ENCODE measurements at places on chromosomes 4 and X.

- no peak for DNase-seq
Observed at GRCh38 chr4:55650483-55650882, 14.4 kb upstream of the NMU start.

GRCh38 chrX:40150503-40150902 lies 52.7 kb upstream of the BCOR start:
- no peak for DNase-seq

- DNase-seq, result no peak
Observed at GRCh38 chr4:123412091-123412505, 15.5 kb downstream of the SPRY1 start.

GRCh38 chr4:32686123-32686522 lies 1966.0 kb downstream of the PCDH7 start:
- DNase-seq, result no peak

DNA sequence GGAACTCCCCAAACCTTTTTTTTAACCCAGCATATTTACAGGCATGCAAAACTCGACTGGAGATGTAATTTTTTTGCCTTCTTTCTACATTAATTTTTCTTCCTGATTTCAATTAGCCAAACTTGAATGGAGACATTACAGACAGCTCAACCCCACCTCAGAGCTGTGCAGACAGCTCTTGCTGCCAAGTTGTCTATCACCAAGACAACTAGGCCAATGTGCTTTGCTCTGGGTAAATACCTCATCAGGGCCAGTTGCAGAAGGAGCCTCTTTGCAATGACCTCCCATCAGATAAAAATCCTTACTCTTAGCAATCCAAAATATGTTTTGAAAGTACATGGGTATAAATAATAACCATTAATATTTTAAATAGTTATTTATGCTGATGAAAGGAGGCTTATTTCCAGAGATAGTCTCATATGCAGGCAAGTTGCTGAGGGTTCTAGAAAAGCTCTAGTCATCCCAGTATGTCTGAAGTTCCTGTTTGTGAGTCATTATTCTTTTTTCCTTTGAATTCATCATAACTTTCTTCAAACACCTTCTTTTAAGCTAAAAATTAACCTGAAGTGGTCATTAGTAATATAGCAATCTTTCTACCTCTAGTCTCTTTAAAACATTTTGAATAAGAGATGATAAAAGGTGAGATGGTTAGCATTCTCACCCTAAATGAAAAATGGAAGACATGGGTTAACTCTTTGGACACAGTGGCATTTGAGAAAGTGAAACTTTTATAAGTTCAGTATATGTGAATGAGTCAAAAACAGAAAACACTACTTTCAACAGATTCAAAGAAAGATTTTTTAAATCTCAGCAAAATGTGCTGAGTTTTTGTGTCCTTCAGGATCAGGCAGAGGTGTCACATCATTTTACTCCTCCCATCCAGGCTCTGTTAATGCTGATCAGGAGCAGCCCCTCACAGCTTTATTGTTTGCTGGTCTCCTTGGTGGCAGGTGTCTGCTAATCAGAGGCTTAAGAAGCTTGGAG lies 475.5 kb upstream of the FGF16 start:
- DNase-seq, result no peak

- DNase-seq, result no peak
Observed at GRCh38 chr4:28948501-28948900, 1771.7 kb upstream of the PCDH7 start.

DNA sequence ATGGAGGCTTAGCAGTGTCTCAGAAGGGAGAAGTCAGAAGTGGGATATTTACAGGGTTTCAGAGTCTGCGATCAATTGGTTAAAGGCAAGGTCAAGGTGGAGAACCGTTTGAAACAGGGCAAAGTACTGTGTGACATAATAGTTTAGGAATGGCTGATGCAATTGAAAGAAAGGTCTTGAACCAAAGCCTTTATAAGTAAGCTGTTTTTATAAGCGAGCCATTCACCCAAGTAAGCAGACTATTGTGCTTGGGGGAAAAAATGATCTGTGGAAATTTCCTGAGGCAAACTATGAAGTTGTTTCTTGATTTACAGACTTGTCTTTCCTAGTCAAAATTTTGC lies 327.3 kb downstream of the CAMK2D start:
- no peak for DNase-seq

DNA sequence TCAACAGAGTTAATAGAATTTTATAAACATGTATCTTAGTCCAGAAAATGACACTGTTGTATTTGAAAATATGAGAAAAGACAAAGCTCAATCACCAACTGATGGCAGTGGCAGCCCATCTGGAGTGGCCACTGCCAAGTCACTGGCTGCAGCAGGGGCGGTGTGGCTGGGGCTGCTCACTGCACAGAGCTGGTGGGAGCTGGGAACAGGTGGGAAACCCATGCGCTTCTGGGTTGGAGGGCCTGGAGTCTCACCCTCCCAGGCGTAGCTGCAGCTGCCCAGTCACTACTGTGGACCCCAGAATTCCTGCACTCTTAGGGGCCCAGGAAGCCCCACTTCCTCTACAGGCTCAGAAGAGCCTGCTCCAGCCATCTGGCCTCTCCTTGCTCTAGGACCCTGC lies 251.8 kb upstream of the NDST4 start:
- DNase-seq, result no peak

- DNase-seq, result no peak
Observed at GRCh38 chr4:61011051-61011450, 189.1 kb upstream of the ADGRL3 start.

DNA sequence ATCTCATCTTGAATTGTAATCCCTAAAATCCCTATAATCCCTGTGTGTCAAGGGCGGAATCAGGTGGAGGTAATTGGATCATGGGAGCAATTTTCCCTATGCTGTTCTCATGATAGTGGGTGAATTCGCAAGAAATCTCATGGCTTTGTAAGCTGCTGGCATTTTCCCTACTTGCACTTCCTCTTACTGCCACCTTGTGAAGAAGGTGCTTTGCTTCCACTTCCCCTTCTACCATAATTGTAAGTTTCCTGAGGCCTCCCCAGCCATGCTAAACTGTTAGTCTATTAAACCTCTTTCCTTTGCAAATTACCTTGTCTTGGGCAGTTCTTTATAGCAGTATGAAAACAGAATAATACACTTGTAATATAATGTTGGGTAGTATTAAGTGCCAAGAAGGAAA lies 1087.4 kb upstream of the SLIT2 start:
- DNase-seq, result no peak

DNA sequence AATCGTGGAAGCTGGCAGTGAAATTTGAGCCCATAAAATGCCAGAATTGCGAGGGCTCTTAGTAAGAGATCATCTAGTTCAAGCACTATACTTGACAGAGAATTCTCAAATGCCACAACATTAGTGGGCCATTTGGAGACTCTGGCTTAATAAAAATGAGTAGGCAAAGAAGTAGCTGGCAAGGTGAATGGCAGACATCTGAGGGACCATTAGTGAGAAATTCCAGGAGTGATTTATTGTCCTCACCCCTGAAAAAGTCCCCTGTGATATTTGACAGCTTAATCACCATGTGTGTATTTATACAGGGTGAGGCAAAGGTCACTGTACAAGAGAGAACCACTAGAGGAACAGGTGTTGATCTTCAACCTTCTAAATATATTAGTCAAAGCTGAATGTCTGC lies 207.5 kb downstream of the CHRDL1 start:
- DNase-seq, result no peak

DNA sequence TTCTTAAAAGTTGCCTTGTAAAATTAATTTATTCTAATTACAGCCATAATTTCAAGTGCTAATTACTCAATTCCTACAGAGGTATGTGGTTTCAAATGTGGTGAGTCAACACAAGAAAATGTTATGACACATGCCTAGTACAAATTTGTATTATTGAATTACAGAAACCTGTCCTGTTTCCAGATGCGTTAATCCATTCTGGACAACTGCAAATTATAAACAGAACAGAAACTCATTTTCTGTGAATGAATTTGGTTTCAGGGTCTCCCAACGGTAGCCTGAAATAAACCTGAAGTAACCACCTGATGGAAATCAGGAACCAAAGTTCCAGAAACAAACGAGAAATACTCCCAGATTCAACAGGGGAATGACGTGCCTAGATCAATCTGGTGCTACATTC lies 328.6 kb upstream of the F9 start:
- DNase-seq, result no peak

- DNase-seq, result no peak
Observed at GRCh38 chrX:112630187-112630586, 49.6 kb downstream of the LHFPL1 start.

GRCh38 chrX:133033010-133033409 lies 63.9 kb downstream of the USP26 start:
- no peak for DNase-seq

- DNase-seq, result no peak
Observed at GRCh38 chr4:7581477-7581876, 146.7 kb upstream of the PSAPL1 start.

GRCh38 chrX:80648023-80648422 lies 161.7 kb downstream of the BRWD3 start:
- no peak for DNase-seq

Measured in activated naive CD8-positive, alpha-beta T cell treated with anti-CD3 and anti-CD28 coated beads, Interleukin-2, amount 50 U/mL, for 16 hours (primary cell).